A172 (cell line): ENCODE measurements at places on chromosomes 11 and 22. TPM values are rescaled to one million over a fixed set of nuclear protein-coding genes. Genes with fewer than 3 reads are reported as not detected.

DNA sequence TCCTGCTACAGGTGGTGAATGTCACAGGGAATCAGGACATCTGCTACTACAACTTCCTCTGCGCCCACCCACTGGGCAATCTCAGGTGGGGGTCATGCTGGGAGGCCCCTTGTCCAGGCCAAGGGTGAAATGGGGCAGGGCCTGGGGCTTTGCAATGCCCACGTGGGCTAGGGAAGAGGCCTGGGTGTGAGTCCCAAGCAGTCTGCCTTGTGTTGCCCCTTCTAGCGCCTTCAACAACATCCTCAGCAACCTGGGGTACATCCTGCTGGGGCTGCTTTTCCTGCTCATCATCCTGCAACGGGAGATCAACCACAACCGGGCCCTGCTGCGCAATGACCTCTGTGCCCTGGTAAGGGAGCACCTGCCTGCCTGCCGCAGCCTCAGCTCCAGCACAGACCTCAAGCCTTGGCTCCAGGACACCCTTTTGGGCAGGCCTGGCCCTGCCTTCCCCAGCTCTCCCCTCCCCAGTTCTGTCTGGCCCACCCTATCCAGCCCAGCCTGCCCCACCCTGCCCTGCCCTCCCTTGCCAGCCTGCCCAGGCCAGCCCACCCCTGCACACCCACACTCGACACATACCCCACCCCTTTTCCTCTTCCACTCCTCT, 9.1 kb upstream of the TAGLN start:
- no peak for DNase-seq

GRCh38 chr11:83773950-83774880, 488.0 kb upstream of the CCDC90B start:
- peak; percentile 70 for DNase-seq

- DNase-seq: peak; percentile 38
Observed at GRCh38 chr22:35480627-35481550, 59.7 kb upstream of the RASD2 start.

DNA sequence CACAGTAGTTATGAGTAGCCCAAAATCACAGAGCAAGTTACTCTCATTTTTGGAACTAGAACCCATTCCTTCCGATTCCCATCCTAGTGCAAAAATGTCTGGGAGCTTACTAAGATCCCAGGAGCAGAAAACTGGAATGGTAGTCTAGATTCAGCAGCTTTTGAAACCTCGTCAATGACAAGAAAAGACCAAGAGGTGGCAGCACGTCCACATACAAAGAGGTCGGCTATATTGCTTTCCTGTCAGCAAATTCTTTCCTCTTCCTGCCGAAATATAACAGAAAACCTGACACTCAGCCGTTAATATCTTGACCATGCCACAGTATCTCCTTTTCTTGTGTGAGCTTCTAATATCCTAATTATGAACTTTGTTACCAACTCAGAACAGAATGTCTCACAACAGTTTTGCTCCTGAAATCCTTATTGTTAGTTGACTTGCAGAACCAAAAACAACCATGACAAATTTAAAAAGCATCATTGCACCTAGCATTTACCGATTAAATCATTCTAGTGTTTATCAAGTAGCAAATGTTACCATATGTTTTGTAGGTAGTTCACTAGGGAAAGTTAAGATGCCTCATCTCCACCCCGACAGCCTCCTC, 92.8 kb upstream of the OR9G4 start:
- peak; percentile 68 for DNase-seq

DNA sequence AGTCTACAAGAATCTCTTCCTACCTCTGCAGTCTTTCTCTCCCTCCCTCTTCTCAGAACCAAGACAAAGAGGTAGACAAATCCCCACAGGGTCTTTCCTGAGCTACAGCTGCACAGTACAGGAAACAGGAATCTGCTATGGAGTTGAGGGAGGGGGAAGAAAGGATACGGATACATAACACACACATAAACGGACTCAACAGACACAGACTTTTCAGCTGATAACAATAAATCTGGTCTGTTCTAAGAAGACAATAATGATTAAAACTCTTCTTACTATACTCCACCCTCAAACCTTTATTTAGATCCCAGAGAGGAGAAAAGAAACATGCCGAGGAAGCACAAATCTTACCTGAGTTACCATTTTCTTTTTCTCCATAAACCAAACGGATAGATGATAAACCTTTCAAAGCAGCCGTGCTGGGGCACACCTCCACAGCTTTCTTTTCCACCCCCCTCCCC, 122.2 kb downstream of the APOL5 start:
- DNase-seq: peak; percentile 23

GRCh38 chr11:61018059-61018458, 46.6 kb downstream of the CD6 start:
- DNase-seq: no peak

SEC14L6 gene
- total RNA-seq: not detected in 2 replicates

SLC37A2 gene
- 0.26 and 1.4 TPM in 2 replicates for total RNA-seq

LIF gene
- total RNA-seq: 24.8 and 25.4 TPM in 2 replicates
